NCI-H2029 treated with DMSO at 0.1 percent for 48 hours (cell line): ENCODE measurements at places on chromosomes 16 and 17.

GRCh38 chr16:31713945-31714902, 159.4 kb upstream of the ZNF267 start:
- no peak for DNase-seq

DNA sequence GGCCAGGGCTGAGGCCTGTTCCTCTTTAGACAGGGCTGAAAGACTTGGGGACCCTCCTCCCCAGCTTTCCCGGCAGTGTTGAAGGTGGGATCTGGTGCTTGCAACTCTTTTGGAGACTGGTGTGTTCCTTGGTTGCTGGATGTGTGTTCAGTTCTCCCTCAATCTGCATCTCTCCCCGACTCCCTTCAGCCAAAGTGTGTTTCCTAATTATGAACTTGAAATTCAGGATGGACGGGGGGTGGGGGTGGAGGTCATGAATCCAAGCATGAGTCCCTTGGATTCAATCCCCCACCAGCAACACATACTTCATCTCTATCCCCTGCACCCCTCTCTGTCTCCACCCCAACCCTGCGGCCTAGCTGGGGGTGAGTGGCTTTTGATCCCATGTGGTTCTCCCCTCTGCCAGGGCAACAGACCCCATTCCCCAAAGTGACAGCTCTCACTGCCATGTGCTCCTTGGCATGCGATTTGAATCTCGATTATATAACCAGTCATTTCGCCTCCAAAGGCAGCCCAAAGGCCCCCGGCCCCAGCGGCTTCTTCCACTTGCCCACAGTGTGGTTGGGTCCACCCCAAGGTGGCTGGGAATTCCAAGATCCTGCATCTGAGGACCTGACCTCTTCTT, 1.3 kb downstream of the ARHGAP23 start:
- DNase-seq = no peak

DNA sequence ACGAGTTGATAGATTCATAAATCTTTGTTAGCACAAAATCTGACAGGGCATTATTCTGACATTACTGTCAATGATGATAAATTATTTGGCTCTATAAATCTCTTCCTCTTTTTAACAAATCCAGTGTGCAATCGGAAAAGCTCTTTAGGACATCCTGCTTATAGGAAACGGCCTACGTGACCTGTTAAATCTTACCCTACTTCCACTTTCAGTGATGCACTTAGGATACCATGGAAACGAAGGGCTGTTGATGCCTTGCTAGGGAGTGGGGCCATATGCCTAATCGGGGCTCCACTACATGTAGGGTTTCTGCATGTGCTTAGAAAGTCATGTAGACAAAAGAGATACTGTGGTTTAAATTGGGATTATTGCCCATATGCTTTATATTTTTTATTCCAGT, 27.2 kb downstream of the ZNF594 start:
- DNase-seq = no peak

GRCh38 chr17:7987112-7987893, 15.1 kb upstream of the GUCY2D start:
- no peak for DNase-seq

DNA sequence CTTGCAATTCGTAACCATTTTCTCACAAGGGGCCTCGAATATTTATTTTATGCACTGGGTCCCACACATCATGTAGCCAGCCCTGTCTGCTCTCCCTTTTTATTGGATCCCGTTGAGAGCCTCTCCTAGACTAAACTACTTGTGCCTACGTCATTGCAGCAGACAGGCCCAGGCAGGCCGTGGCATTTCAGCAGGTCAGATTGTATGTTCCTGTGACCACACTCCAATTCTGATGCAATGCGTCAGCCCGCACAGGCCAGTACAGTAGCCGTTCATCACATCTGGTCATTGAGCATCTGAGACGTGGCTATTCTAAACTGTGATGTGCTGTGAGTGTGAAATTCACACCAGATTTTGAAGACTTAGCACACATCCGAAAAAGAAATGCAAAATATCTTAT, 42.2 kb downstream of the ABAT start:
- no peak for DNase-seq

GRCh38 chr17:81712468-81713003, 452 bp downstream of the SLC25A10 start:
- DNase-seq = no peak

DNA sequence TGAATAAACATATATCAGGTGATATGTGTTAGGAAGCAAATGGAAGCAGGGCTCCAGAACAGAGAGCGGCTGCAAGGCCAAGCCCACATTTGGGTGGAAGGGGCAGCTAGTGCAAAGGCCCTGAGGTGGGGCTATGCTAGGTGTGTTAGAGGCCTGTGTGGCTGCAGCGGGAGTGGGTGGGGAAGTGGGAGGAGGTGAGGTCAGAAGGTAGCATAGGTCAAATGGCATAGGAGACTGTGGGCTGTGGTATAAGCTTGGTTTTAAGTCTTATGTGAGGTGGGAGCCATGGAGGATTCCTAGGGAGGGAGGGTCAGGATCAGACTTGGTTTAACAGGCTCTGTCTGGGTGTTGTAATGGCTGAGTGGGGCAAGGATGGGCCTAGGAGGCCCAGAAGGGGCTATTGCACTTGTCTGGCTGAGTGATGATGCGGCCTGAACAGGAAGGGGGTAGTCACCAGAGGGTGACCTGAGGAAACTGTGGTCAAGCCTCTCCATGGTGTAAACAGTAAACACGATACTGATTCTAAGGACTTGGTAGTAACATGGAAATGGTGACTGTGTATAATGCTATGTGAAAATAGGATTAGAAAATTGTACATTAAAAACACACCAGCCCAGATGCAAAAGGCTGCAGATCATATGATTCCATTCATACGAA, 31.1 kb downstream of the RAI1 start:
- no peak for DNase-seq

GRCh38 chr16:66116163-66117002, 250.1 kb upstream of the CDH5 start:
- no peak for DNase-seq
